Hematopoietic multipotent progenitor cell treated with erythropoietin and hydrocortisone succinate and interleukin-3 and kit ligand, for 6 days (in vitro differentiated cells): ENCODE measurements at places on chromosomes 6 and 20.
A peak's percentile ranks its signal among the peaks of the same experiment; 100 is the strongest.

DNA sequence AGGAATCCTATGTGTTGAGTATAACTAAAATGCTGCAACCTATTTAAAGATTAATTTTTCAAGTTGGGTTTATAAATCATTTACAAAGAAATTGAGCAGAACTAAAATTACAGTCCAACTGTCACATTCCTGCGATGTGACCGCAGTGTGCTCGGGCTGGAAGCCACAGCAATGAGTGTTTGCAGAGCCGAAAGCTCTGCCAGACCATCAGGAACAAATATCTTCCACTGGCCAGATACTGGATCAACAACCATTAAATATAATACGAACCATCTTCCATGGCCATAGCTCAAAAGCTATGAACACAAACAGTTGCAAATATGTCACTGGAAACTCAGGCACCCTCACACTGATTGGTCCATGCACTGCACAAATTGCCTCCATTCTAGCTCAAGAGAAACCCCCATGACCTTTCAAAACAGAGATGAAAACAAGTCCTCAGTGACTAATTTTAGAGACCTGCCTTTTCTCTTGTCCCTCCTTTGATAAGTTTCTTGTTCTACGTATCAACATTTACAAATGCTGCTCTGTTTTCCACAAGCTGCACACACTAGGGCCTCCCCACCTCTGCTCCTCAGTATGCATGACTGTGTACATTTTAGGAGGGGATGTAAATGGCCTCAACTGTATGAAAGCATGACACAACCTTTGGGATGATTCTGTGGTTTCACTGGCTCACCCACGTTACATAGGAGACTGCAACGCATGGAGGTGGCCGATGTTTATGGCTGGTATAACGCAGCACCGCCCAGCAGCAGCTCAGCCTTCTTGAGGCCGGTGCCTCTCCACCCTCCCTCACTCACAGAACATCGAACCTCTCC is 171.7 kb downstream of the WDR27 start:
- DNase-seq, result no peak

GRCh38 chr6:33438978-33439594 is 15.3 kb upstream of the ZBTB9 start:
- DNase-seq, result no peak

- no peak for DNase-seq
Observed at GRCh38 chr6:105194591-105194990, 14.8 kb upstream of the POPDC3 start.

DNA sequence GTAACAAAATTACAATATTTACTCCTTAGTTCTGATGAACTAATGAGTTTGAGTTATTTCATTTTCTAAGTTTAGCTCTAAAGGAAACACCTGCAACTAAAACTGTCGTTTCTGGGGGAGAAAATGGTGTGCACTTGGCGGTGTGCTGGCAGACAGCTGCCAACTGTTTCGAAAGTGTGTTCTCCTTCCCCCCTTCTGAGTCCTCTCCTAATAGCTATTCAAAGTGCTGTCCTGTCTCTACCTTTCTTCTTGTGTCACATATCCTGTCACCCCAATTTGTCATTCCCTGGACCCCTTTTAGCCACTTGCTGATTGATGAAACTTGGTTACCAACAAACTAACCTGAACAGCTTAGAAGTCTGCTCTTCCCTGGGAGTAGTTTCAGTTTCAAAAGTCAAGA is 4.9 kb upstream of the UBE2J1 start:
- DNase-seq, result peak; percentile 45

GRCh38 chr6:112502351-112503090 is 155.4 kb downstream of the RFPL4B start:
- DNase-seq, result peak; percentile 8

- no peak for DNase-seq
Observed at GRCh38 chr6:71482742-71483141, 194.1 kb downstream of the OGFRL1 start.

DNA sequence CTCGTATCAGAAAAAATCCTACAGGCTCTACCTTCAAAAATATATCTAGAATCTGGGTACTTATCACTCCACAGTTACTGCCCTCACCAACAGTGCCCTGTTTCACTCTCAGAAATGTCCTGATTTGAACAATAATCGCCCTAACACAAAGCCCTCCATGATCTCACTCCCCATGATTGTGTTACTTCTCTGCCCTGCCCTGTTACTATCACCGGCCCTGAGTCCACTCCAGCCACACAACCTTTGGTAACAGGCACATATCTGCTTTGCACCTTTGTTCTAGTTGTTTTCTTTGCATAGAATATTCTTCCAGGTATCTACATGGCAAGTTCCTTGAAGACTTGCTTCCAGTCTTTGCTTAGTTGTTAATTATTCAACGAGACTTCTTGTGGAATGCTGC is 142.0 kb downstream of the ARHGAP18 start:
- no peak for DNase-seq

DNA sequence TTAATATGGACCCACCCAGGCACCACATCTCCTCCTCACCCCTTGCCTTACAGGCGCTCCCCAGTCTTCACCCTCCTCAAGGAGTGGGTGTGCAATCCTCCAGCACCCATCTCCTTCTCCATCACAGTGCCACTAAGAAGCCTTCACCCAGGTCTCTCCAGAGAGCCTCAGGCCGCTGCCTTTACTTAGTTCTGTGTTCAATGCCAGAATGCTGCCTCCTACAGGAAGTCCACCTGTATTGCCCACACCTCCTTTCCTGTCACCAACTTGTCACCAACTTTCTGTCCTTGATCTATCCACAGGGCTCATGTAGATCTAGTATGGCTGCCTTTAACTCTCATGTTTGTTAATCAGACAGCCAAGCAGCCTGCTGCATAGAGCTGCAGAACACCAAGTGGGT is 586 bp upstream of the LST1 start:
- DNase-seq, result peak; percentile 73

- DNase-seq, result no peak
Observed at GRCh38 chr6:143766185-143766553, 77.0 kb upstream of the LTV1 start.

DNA sequence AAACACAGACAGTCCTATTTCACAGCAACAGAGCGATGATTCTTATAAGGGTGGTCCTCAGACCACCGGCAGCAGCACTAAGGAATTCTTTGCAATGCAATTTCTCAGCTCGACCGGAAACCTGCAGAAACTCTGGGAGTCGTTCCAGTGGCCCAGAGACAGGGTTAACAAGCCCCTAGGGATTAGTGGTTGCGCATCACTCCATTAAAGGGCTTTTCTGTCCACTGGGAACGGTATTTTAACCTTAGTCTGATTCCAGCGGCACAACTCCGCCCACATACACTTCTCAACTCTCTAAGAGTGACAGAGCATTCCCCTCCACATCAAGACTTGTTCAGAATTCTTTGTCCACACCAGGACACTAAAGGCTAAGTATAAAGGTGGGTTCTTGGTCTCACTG is 341.5 kb downstream of the TFAP2A start:
- DNase-seq, result no peak

- no peak for DNase-seq
Observed at GRCh38 chr6:134407791-134408190, 89.9 kb upstream of the SGK1 start.

GRCh38 chr6:153553627-153554026 is 422.5 kb upstream of the RGS17 start:
- peak; percentile 2 for DNase-seq

DNA sequence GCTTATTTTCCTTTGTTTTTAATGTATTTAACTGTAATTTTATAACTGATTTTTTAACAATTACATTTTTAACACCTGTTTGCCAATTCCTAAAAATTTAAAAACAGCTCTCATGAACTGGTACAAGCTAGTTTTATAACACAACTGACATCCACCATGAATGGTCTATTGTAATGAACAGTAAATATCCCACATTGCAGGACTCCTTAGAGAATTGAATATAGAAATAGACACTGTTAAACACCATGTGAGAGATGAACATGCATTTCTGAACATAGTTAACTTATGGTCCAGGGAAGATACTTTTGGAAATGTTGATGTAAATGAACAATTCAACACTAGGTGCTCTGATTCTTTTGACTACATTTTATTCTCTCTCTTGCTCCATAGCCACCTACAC is 195.1 kb upstream of the GMDS start:
- DNase-seq, result no peak

- DNase-seq, result peak; percentile 14
Observed at GRCh38 chr6:1770968-1771723, 161.4 kb downstream of the FOXC1 start.

DNA sequence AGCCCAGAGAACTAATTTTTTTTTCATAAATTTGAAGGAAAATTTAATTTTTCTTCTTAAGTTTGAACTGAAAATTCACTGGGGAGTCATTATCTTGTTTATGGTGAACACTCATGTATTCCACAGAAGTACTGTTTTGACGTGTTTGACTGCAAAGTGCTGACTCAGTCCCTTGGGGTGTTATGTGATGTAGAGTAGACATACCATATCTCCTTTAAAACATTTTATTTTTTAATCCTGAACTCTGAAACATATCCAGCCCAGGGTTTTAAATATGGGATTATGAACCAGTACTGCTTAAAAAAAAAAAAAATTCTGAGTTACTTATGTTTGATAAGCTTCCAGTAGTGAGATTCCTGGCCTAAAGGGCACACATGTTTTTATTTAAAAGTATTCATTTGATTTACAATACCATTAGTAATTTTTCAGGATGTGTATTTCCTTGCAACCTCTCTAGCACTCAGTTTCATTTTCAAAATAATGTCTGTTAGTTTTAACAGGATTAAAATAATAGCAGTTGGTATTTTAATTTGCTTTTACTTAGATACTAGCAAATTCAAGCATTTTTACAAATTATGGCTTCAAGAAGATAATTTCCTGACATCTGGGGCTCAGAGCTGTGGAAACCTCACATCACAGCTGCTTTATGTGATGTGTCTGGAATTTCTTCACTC is 81.7 kb upstream of the PDE10A start:
- DNase-seq, result no peak

DNA sequence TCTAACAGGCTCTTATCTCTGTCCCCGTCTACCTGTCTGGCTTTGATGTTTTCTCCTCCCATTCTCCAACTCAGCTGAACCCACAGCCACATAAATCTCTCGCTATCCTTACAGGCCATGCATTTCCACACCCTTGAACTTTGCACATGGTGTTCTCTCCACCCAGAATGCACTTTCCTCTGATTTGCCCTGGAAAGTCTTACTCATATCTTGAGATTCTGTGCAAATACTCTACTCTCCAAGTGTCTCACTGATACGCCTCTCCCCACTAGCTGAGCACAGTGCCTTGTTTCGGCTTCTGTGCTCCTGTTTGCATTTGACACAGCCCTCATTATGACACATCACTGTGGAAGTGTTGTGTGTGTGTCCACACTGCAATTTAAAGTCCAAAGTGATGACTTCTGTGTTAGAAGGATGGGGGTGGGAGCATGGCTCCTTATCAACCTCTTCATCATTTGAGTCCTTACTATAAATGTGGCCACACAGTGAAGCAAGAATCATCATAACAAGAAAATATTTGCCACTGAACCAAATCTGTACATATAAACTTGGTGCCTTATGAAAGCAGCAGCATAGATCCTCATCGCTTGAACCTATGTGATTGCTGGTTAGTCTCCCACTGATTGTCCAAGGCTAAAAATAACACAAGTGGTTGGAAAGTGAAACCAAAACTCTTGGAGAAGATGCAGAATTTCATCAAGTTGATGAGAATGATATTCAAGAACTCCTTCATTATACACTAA is 5.5 kb upstream of the PRELID3B start:
- no peak for DNase-seq

DNA sequence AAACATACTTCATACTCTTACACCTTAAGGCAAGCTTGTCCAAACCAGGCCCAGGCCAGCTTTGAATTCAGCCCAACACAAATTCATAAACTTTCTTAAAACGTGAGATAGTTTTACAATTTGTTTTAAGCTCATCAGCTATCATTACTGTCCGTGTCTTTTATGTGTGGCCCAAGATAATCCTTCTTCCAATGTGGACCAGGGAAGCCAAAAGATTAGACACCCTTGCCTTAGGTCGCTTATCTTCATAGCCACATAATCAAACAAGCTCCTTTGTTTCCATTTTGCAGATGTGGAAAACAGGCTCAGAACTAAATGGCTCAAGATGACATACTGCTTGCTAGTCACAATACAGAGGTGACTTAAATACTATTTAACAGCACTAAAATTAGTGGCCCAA is 6.0 kb downstream of the SALL4 start:
- DNase-seq, result peak; percentile 83

GRCh38 chr6:14883921-14884320 is 361.9 kb upstream of the JARID2 start:
- DNase-seq, result peak; percentile 25

GRCh38 chr20:51639206-51639832 is 96.8 kb upstream of the NFATC2 start:
- DNase-seq, result peak; percentile 81

DNA sequence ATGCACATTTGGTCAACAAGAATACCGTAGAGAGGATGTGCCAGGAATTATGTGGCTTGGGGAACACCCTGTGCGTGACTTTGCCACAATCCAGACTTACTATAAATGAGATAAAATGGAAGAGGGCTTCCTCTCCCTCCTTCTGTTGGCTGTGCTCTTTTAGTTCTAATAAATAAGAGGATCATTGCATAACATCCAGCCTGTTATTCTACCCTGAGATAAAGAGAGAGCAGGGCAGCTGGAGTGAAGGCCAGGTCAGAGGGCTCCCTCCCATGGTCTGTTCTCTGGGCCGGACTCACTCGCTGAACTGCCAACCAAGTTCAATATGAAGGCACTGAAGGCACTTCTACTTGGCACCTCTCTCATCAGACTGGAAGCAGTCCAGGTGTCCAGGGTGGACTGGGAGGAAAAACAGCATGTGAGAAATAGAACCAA is 91.7 kb downstream of the MTFR2 start:
- DNase-seq, result no peak
